Anterior cingulate cortex (tissue), 58 donors: ENCODE measurements at places on chromosomes 11 and 22.

DNA sequence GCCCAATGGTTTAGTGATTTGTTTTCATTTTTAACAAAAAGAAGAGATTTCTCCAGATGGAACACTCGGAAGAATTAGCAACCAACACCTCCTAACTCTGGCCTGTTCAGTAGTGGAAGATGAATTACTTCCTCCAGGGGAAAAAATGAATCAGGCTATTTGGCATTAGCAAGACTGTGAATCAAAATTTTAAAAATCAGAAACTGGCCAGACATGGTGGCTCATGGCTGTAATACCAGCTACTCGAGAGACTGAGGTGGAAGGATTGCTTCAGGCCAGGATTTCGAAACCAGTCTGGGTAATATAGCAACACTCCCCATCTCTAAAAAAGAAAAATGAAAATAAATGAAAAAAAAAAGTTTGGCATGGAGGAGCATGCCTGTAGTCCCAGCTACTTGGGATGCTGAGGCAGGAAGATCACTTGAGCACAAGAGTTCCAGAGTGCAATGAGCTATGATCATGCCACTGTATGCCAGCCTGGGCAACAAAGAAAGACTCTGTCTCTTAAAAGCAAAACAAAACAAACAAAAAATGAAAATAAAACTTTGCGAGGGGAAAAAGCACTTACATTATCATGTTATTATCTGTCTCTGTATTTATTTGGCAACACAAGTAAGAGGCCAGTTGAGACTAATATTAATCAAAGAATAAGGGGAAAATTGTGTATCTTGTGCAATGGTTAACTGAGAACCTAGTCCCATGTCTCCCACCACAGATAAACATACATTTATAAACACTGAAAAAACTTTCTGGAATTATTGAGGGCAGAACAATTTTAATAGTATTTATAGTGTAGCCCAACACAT is 796.3 kb upstream of the ANO3 start:
- DNase-seq: no peak

GRCh38 chr11:68776442-68777235 is 25.3 kb upstream of the TESMIN start:
- no peak for DNase-seq

DNA sequence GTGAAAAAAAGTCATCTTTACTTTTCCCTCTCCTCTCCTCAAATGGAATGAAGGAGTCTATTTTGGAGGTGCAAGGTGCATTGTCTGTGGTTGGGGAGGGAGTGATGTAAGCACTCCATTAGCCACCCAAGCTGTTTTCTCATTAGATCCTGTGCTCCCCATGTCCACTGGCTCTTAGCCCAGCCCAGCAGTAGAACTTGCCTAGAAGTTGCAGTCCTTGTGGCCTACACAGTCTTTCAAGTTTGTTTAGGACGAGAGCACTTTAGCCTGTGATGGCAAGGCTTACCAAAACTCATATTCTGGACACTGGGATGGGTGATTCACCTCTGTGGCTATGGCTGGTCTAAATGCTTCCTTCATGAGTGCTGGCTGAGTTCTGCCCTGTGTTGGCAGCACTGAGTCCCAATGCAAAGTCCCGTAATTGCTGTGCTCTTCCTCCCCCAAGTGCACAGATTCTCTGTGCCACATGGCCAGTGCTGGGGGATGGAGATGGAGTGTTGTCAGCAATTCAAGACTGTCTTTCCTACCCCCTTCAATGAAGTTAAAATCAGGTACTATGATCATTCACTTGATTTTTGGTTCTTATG is 15.8 kb downstream of the SLC22A25 start:
- DNase-seq: no peak

DNA sequence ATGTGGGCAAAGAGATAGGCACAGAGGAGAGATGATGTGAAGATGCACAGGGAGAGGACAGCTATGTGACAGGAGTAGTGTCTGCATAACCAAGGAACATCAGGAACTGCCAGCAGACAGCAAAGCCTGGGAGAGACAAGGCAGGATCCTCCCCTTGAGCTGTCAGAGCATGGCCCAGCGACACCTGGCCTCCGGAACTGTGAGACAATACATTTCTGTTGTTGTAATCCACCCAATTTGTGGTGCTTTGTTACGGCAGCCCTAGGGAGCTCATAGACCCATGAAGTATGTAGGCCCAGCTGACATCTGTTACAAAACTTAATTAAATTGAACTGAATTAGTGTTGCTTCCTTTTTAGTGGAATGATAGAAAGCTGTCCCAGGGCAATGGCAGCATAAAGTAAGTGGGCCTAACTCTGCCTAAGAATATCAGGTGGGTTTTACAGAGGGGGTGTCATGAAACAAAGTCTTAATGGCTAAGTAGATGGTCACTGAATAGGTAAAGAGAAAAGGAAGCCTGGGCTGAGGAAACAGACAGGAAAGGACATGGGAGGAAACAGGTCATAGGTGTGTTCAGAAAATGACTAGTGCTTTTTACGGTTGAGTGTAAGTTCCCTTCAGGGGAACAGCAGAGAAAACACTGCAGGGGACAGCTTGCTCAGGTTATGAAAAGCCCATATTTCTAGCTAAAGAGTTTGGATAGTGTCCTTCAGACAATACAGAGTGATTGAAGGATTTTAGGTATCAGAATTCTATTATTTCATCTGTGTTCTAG is 24.8 kb downstream of the RASSF10 start:
- DNase-seq: no peak

DNA sequence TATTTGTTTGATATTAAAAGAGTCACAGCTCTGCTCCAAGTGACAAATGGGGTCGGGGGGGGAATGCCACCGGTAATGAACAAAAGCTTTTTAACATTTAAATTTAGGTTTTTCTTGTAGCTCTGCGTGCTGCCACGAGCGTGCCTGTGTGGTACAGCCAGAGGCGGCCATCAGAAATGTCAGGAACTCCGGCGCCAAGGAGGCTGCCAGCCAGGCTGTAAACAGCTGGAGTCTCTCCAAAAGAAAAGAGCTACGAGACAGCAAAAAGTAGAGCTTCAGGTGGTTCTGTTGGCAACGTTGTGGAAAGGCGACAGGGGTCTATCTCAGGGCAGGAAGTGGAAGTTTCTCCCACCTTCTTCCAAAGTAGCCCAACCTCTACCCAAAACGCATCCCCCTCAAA is 532.8 kb downstream of the OPCML start:
- no peak for DNase-seq

GRCh38 chr11:31267720-31268119 is 101.8 kb downstream of the DCDC1 start:
- no peak for DNase-seq

DNA sequence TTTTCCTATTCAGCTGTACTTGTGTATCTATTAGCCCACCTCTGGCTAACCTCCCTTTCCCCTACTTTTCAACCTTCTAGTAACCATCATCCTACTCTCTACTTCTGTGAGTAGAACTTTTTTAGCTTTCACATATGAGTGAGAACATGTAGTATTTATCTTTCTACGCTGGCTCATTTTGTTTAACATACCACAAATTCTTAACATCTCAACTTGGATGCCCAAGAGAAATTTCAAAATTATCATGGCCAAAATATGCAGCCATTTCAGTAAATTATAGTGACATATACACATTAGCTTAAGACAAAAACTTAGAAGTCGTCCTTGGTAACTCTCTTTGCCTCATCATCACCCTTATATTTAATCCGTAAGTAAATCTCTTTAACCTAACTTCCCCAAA is 34.7 kb downstream of the LUZP2 start:
- no peak for DNase-seq

GRCh38 chr22:35380537-35381423 is at the start of gene HMOX1:
Gene HMOX1 (plus strand): TSS chr22:35381096. CDS start chr22:35381174, 78 bp downstream.
- peak; percentile 80 for DNase-seq

- DNase-seq: no peak
Observed at GRCh38 chr11:107707215-107707671, 4.6 kb downstream of the SLN start.

GRCh38 chr11:122714004-122714403 is 58.5 kb downstream of the UBASH3B start:
- DNase-seq: no peak

- DNase-seq: no peak
Observed at GRCh38 chr22:24410110-24410856, 17.1 kb upstream of the ADORA2A start.

DNA sequence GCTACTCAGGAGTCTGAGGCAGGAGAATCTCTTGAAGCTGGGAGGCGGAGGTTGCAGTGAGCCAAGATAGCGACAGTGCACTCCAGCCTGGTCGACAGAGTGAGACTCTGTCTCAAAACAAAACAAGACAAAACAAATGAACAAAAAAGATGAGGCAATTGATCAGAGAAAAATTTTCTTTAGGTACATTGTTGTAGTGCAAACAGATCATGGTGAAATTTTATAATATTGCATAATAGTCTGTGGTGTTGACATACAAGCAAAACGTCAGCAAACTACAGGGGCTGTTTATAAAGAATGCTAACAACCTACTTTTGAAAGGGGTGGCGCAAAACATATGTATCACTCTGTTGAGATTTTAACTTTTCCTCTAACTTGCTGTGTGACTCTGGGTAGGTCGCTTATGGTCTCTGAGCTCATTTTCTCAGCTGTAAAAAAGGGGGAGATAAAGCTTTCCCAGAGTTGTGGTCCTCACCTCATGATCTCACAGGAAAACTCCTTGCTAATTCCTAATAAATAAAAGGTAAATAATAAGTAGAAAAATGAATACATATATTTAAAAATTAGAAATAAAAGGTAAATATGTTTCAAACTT is 64.8 kb upstream of the NUP160 start:
- no peak for DNase-seq

DNA sequence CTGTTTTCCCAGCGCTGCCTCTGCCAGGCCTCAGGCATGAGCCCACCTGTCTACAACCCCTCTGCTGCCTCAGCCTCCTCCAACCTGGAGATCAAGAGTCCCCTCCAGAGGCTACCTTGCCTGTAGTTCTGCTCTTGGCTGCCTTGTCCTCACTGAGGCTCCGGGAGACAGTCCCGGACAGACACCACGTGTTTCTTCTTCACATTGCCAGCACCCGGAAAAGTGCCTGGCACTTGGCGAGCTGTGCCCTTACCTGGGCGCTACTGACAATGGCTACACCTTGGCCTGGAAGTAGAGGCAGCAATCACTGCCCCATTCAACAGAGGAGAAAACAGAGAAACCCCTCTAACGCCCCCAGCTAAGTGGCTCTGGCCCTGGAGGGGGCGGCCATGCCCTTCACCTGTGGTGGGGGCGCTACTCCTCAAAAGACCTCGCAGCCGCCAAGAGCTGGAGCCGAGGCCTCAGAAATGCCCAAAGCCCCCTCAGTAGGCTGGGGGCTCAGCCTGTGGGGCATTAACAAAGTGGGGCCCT is 3.0 kb upstream of the NAP1L4 start:
- DNase-seq: no peak

GRCh38 chr22:34105461-34106062 is 185.3 kb upstream of the LARGE1 start:
- DNase-seq: peak; percentile 36

DNA sequence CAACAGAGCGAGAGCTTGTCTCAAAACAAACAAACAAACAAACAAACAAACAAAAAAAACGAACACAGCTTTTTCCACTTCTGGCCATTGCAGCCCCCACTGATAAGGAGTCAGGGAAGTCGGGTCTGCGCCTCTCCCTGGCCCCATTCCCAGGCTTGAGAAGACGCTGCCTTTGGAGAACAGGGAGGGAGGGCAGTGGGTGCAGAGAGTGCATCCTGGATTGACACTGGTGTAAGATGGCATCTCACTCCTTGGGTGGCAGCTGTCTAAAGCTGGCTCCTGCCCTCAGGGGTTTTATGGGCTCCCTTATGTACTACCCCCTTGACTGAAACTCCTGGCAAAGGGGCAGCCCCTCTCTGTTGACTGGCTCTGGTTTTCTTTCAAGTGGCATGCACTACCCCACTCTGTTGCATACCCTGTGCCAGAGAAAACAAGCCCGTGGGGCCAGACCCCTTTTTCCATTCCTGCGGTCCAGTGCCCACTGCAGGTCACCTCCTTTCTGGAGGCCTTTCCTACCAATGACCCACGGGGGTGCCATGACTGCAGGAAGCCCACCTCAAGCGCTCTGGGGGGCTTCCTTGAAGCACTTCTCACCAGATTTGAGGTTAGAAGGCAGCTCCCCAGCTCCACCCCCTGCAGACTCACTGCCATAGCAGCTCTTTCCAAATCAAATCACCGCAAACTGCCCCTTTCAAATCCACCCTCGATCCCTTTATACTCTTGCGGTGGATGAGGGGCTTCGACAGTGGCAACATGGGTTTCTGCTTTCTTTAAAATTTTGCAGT is 12.7 kb downstream of the DRAP1 start:
- DNase-seq: no peak

GRCh38 chr11:73439002-73439843 is 63.0 kb downstream of the RELT start:
- no peak for DNase-seq

DNA sequence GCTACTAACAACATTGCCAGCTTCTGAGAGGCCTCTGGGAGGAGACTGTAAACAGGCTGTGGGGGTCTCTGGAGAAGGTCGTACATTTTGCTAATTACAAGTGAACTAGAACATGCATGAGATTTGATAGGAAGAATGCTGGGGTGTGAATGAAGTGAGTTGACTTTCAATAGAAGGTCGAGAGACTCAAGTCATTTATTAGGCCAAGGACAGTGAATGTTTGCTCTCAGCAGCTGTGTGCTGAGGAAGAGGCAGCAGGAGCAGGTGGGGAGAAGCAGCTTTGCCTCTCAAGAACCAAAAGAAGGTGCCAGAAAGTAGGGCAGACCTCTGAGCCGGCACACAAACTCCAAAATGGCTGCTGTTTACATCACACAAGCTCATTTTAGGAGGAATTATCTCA is 91.7 kb downstream of the PIWIL4 start:
- DNase-seq: no peak

GRCh38 chr11:78379039-78379670 is 38.5 kb downstream of the GAB2 start:
- no peak for DNase-seq

- DNase-seq: no peak
Observed at GRCh38 chr22:31578171-31578570, 81.8 kb downstream of the SFI1 start.

GRCh38 chr11:24755260-24755839 is 258.5 kb downstream of the LUZP2 start:
- DNase-seq: no peak

- no peak for DNase-seq
Observed at GRCh38 chr11:61762798-61763197, 10.4 kb downstream of the MYRF start.

GRCh38 chr22:33561149-33561807 is 359.0 kb downstream of the LARGE1 start:
- no peak for DNase-seq

DNA sequence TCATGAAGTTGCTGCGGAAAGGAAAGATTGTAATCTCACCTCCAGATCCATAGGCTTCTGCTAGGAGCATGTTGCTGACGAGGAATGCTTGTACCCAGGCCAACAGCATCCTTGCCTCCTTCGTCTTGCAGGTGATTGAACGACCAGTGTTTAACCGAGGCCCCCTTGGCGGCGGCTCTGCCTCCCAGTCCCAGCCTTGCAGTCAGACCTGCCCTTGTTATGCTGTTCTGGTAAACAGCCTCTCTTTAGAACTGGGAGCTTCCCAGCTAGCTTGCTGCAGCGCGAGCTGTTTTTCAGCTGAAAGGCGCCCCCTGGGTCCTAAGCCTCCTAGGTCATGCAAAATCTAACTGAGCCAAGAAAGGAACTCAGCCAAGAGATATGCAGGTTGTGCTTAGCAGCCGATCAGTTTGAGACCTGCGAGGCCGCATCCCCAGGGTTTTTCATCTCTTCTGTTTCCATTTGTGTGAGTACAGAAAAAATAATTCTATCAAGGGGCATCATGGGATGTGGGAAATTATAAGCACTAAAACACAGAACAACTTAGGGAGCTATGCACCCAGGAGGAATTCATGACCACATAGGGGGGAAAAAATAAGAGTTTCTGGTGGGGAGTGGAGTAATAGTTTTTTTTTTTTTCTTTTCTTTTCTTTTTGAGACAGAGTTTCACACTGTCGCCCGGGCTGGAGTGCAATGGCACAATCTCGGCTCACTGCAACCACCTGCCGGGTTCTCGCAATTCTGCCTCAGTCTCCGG is at the start of gene PIK3IP1:
PIK3IP1 (minus strand) TSS at position 253 of the 754 bp plus-strand sequence; CDS start at position 109, 144 bp downstream.
- DNase-seq: peak; percentile 85
